ENCODE measurements at places on chromosomes 7 and 10. TPM values are rescaled to one million over a fixed set of nuclear protein-coding genes. Genes with fewer than 3 reads are reported as not detected.

DNA sequence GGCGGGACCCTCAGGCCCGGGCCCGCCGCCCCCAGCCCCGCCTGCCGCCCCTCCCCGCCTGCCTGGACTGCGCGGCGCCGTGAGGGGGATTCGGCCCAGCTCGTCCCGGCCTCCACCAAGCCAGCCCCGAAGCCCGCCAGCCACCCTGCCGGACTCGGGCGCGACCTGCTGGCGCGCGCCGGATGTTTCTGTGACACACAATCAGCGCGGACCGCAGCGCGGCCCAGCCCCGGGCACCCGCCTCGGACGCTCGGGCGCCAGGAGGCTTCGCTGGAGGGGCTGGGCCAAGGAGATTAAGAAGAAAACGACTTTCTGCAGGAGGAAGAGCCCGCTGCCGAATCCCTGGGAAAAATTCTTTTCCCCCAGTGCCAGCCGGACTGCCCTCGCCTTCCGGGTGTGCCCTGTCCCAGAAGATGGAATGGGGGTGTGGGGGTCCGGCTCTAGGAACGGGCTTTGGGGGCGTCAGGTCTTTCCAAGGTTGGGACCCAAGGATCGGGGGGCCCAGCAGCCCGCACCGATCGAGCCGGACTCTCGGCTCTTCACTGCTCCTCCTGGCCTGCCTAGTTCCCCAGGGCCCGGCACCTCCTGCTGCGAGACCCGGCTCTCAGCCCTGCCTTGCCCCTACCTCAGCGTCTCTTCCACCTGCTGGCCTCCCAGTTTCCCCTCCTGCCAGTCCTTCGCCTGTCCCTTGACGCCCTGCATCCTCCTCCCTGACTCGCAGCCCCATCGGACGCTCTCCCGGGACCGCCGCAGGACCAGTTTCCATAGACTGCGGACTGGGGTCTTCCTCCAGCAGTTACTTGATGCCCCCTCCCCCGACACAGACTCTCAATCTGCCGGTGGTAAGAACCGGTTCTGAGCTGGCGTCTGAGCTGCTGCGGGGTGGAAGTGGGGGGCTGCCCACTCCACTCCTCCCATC is 82.7 kb downstream of the PAX2 start:
- peak; percentile 57 for DNase-seq

DNA sequence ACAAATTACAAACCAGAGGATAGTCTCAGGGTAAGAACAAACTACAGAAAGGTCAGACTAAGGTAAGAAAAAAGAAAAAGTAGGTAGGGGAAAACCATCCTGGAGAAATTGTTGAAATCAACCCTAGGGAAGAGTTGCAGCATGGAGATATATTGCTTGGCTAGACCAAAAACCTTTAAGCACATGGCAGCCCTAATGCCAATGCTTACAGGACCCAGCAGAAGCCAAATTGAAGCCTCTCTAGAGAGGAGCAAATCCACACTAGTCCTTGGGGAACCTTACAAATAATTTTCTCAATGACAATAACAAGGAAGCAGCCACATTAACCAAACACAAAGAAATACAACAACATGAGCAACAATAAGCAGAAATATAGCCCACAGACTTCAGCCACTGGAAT is 81.9 kb downstream of the CNOT4 start:
- no peak for DNase-seq

PDGFA gene
- 6.3 TPM for total RNA-seq

SLC16A12 gene
- total RNA-seq, result not detected

CREB5 gene
- 0.15 TPM for total RNA-seq

Measured in activated CD4-positive, alpha-beta memory T cell treated with anti-CD3 and anti-CD28 coated beads for 36 hours (primary cell).